ENCODE measurements at places on chromosomes 13 and 19.

- no peak for DNase-seq
These were observed 1.4 kb downstream of the SH2D3A start for GRCh38 chr19:6765738-6766356.

DNA sequence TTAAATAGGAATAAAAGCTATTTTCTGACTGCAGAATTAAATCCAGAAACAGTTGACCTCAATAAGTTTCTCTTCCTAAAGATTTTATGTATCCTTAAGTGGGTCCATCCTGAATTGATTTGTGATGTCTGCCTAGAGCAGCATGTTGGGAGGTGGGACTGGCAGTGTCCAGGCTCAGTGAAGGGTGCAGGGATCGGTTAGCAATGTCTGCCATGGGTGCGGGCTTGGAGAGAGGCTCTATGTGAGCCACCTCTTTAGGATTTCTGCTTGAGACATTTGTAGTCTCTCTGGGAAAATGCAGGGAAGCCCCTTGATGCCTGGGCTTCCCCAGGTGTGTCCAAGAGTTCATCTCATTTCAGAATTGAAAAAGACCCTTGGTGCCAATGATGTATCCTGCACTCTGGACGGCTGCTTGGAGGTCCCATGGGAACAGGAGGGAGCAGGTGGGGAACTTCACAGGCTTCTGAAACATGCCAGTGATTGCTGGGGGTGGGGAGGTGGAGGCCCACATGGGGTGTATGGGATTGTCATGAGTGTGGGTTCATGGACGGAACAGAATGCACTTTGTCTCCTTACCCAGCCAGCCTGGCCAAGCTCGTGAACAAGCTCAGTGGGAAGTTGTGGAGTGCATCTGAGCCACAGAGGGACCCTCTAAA, 6.2 kb upstream of the COLGALT1 start:
- no peak for DNase-seq

DNA sequence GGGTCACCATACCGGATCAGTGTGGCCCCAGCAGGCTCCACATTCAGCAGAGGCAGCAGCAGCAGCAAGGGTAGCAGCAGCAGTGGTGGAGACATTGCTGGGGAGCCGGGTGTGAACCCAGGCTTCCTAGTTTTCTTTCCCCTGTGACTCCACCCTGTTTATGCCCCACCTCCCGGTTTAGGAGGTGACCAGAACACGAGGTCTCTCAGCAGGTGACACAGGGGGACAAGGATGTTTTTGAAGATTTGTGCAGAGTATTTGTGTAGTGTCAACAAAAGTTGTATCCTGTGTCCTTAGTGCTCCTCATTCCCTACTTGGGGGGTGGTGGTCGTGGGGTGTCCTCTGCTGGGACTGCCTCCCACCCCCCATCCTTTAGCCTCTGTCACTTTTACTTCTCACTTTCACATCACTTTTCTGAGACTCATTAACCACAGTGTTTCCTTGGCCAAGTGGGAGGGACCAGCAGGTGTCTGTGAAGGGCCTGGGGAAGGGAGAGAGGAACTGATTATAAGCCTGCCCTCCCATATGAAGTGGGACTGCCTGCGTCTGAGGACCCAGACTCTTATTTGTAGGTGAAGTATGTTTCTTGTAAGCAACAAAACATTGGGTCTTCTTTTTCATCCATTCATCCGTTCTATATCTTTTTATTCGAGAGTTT, 15.6 kb upstream of the KCNC3 start:
- no peak for DNase-seq

DNA sequence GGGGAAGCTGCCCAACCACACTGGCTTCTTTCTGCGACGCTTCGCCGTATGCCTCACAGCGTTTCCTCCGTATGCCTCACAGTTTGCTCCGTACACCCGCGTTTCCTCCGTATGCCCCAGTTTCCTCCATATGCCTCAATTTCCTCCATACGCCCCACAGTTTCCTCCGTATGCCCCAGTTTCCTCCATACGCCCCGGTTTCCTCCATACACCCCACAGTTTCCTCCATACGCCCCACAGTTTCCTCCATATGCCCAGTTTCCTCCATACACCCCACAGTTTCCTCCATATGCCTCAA, 22.6 kb downstream of the GAS6 start:
- DNase-seq, result no peak

DNA sequence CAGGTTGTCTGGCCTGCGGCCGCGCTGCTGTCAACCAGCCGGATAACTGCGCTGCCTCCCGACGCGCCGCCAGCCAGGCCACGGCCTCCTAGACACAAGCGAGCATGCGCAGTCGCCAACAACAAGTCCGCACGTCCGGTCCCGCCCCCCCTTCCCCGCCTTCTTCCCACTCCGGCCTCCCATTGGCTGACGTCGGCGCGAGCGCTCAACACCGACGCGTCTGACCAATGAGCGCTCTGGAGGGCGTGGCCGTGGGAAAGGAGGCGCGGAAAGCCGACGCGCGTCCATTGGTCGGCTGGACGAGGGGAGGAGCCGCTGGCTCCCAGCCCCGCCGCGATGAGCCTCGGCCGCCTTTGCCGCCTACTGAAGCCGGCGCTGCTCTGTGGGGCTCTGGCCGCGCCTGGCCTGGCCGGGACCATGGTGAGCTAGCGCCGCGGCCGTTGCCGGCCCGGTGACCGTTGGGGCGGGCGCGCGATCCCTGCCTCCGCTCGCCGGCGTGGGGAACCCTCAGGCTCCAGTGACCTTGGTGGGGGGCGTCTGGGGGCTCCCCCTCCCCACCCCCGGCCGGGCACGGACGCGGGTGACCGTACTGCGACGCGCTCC, at the start of gene GPX4:
Gene GPX4, plus strand, starts transcription at position 287 of the 603 bp plus-strand sequence. Its CDS starts 50 bp downstream, at position 337.
- DNase-seq, result peak; percentile 100

DNA sequence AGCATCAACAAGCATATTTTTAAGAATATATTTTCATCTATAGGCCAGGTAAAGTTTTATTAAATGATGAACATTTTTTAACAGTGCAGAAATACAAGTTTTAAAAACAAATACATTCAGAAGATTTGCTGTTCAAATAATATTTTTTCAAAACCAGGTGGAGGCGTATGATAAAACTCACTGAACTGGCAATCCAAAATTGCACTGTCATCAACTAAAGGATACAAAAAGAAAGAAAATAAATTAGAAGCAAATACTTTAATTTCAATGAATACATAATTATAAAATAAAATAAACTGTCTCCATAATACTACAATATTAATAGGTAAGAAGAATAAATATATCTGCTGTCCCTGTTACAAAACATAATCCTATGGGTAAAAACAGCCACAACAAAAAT, 21.2 kb downstream of the SPRYD7 start:
- no peak for DNase-seq

- DNase-seq, result no peak
These were observed 125.2 kb downstream of the KDM4B start for GRCh38 chr19:5093948-5094718.

- no peak for DNase-seq
These were observed 17.7 kb downstream of the HPN start for GRCh38 chr19:35059006-35059798.

DNA sequence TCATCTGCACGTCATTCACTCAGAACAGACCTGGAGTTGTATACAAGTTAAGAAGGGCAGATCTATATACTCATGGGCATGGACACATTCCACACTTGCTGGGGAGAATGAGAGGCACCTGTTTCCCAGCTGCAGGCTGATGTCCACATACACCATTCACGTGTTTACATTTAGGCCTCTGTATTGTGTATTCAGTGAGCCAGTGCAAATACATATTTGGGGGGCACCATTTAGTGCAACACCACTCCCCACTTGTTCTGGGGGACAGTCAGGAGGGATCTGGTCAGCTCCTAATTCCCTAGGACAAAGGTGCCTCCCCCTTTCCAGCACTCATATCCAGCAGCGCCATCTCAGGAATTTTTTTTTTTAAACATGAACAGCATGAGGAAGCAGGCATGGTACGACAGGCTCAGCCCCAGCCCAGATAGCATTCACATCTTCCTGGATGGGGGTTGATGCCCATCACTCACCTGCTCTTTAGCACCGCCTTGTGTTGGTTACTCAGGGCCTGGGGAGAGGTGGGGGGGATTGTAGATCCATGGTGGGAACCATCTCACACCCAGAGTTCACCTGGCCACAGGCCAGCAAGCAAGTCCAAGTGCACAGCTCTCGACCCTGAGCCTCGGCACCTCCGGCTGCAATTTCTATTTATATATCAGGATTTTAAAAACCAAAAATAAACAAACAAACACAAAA, 56.9 kb upstream of the ZNF254 start:
- DNase-seq, result no peak

- DNase-seq, result no peak
These were observed 81.6 kb downstream of the FGF9 start for GRCh38 chr13:21752501-21752900.

- peak; percentile 25 for DNase-seq
These were observed 48.2 kb downstream of the PIN1 start for GRCh38 chr19:9883231-9883758.

DNA sequence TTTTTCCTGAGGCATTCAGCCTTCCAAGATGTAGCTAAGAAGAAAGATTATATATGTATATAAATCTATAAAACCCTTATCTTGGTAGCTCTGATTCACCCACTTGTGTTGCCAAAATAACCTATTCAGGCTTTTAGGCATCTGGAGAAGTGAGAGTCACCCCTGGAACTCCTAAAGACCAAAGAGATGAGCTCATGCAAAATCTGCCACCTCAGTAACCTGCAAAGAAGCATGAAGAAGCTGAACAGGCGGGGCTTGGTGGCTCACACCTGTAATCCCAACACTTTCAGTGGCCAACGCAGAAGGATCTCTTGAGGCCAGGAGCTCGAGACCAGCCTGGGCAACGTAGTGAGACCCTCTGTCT, 393.7 kb downstream of the FOXO1 start:
- DNase-seq, result peak; percentile 13

DNA sequence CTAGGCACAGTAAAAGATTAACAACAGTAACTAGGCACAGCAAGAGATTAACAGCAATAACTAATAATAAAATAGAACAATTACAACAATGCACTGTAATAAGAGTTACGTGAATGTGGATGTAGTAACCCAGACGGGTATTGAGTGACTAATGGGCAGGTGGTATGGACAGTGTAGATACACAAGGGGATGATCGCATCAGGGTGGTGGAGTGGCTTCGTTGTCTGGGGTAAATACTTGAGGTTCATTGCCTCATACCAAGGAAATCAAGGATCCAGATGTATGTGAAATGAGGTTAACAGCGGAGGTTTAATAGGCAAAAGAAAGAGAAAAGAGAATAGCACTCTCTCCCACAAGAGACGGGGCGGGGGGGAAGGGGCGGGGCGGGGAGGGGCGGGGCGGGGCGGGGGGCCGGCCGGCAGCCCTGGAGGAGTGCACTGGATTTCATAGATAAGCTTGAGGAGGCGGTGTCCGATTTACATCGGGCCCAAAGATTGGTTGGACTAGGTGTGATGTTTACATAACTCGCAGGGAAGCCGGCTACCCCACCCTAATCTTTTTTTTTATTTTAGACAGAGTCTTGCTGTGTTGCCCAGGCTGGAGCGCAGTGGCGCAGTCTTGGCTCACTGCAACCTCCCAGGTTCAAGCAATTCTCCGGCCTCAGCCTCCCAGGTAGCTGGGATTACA, 106.3 kb downstream of the KCTD15 start:
- no peak for DNase-seq

- peak; percentile 30 for DNase-seq
These were observed 33.0 kb downstream of the GJA3 start for GRCh38 chr13:20127562-20128458.

- no peak for DNase-seq
These were observed 263.7 kb upstream of the PCDH9 start for GRCh38 chr13:67493835-67494234.

DNA sequence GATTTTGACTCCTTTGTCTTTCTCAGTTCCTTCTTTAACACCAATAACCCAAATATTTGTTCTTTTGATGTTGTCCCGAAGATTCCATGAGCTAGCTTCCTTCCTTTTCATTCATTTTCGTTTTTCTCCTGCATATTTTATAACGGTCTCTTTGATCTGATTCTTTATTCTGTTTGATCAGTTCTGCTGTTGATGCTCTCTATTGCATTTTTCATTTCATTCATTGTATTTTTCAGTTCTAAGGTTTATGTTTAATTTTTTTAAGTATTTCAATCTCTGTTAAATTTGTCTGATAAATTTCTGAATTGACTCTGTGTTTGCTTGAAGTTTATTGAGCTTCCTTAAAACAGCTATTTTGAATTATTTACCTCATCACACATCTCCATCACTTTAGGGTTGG, 68.4 kb upstream of the LRCH1 start:
- DNase-seq, result no peak

- DNase-seq, result no peak
These were observed 324.4 kb downstream of the LMO7 start for GRCh38 chr13:75960538-75960994.

- no peak for DNase-seq
These were observed 142.8 kb downstream of the SOX1 start for GRCh38 chr13:112209711-112210110.

DNA sequence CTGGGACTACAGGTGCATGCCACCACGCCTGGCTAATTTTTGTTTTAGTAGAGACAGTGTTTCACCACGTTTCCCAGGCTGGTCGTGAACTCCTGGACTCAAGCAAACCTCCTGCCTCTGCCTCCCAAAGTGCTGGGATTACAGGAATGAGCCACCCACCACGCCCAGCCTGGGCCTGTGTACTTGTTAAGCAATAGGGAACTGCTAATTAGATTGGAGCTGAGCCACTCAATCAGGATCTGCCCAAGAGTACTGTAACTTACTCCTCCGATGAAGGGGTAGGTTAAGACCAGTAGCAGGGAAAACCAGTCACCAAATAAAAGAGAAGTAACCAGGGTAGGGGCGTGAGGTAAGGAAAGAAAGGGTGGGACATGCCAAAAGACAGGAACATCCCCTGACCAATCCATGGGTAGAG, 2.3 kb downstream of the DDX39A start:
- DNase-seq, result peak; percentile 23

- DNase-seq, result no peak
These were observed 31.6 kb upstream of the METTL21C start for GRCh38 chr13:102726430-102726829.

DNA sequence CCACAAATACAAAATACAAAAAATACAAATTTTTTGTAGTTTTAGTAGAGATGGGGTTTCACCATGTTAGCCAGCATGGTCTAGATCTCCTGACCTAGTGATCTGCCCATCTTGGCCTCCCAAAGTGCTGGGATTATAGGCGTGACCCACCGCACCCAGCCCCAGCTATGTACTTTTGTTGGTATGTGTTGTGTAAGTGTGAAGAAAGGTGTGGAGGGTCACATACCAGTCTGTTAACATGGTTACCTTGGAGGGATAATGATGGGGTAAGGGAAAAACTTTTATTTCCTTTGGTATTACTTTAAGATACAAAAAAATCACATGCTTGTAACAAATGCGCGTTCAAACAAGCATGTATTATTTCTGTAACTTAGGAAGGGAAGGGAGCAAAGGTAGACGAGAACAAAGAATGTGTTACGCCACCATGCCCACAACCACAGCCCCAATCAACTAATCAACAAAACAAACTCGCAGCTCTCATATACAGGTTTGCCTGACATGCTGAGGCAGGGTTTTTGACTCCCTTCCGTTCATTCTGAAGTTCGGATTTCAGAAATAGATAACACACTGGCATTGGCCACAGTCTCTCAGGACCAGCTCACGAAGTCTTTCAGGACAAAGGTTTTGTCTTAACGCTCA, 13.5 kb upstream of the VWA8 start:
- DNase-seq, result no peak

Data from fibroblast of skin of right quadriceps (primary cell).